ENCODE measurements at places on chromosomes 2 and 18. TPM values are rescaled to one million over a fixed set of nuclear protein-coding genes. Genes with fewer than 3 reads are reported as not detected.

- H3K4me3 ChIP-seq: no peak overlapping the region
- no peaks in the 10 kb centered on the region for H3K4me1 ChIP-seq
- H3K27me3 ChIP-seq: no peaks in the 10 kb centered on the region
- H3K27ac ChIP-seq: no peak overlapping the region
- DNase-seq: no peak
- H3K36me3 ChIP-seq: no peaks in the 10 kb centered on the region
Measured at GRCh38 chr2:235945608-235946140, 222.5 kb downstream of the GBX2 start.

- no peak for DNase-seq
- H3K27me3 ChIP-seq: no peaks in the 10 kb centered on the region
- H3K27ac ChIP-seq: no peak overlapping the region
- no peaks in the 10 kb centered on the region for H3K4me1 ChIP-seq
- H3K36me3 ChIP-seq: no peaks in the 10 kb centered on the region
- H3K4me3 ChIP-seq: no peak overlapping the region
Measured at GRCh38 chr2:50648041-50648700, 383.8 kb downstream of the NRXN1 start.

DNA sequence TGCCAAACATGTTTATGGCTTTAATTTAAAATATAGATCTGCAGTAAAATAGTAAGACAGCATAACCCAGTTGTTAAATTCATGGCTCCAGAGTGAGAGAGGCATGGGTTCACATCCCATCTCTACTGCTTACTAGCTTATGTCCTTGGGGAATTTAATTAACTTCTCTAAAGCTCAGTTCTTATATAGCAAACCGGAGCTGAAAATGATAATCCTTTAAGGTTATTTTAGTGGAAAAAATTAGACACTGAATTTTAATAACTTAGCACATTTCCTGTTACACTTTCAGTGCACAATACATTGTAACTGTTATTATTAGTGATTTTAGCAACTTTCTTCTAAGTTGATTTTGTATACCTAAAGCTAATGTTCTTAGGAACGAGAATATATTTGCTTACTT is 14.8 kb downstream of the SCN9A start:
- H3K36me3 ChIP-seq: no peaks in the 10 kb centered on the region
- H3K4me1 ChIP-seq: no peaks in the 10 kb centered on the region
- H3K27ac ChIP-seq: no peak overlapping the region
- no peak for DNase-seq
- no peak overlapping the region for H3K4me3 ChIP-seq

GRCh38 chr2:78535395-78535794 is 490.1 kb upstream of the REG3G start:
- H3K27me3 ChIP-seq: no peaks in the 10 kb centered on the region
- H3K4me1 ChIP-seq: no peaks in the 10 kb centered on the region
- no peak for DNase-seq
- no peaks in the 10 kb centered on the region for H3K36me3 ChIP-seq
- H3K4me3 ChIP-seq: no peak overlapping the region

GRCh38 chr2:108971661-108972566 is 17.1 kb downstream of the EDAR start:
- H3K27me3 ChIP-seq: no peaks in the 10 kb centered on the region
- no peaks in the 10 kb centered on the region for H3K4me1 ChIP-seq
- no peak overlapping the region for H3K4me3 ChIP-seq

The PER2 gene
- total RNA-seq: 59.1 TPM

The FER1L5 gene
- 15.3 TPM for total RNA-seq

Measured in testis (tissue), 5 donors.